D341Med (cell line): ENCODE measurements at places on chromosomes 5 and 9.
A peak's percentile ranks its signal among the peaks of the same experiment; 100 is the strongest.

DNA sequence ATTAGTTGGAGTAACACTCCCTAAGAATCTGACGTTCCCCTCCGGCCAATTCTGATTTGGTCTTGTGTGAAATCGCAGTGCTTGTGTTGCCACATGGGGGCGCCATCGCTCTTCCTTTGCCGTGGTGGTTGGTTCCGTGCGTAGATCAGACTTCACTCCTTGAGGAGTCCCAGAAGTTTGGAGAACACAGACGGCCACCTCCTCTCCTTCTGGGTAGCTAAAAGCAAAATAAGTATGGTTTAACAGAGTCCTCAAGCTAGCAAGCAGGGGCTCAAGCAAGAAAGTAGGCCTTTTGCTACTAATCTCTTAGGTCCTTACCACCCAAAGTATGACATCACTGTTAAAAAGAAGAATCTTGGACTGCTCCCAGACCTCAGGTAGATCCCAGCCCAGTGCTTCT, 59.5 kb downstream of the HSPA4 start:
- peak; percentile 82 for DNase-seq

GRCh38 chr9:38026021-38026809, 42.8 kb downstream of the SHB start:
- DNase-seq = no peak

- DNase-seq = no peak
These were observed 419.6 kb downstream of the GADD45G start for GRCh38 chr9:90024409-90024808.

- no peak for DNase-seq
These were observed 3.2 kb upstream of the P4HA2 start for GRCh38 chr5:132230871-132231270.

GRCh38 chr5:111494355-111494999, 17.9 kb downstream of the STARD4 start:
- no peak for DNase-seq

DNA sequence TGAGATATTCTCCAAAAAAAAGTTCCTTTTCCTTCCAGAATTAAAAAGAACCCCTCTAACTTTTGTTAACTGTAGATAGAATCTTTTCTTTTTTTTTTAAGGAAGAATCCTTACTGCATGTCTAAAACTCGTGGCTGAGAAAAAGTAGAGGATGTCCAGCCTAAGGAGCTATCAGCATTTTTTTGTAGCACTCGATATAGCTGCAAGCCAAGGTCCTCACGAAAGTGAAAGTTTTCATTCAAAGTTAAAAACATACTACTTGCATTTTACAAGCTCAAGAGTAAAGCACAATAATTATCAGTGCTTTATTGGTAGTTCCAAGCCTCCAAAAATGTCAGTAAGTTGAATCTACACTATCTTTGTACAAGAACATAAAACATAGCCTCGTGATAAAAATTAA, 28.7 kb upstream of the ZSWIM6 start:
- no peak for DNase-seq

DNA sequence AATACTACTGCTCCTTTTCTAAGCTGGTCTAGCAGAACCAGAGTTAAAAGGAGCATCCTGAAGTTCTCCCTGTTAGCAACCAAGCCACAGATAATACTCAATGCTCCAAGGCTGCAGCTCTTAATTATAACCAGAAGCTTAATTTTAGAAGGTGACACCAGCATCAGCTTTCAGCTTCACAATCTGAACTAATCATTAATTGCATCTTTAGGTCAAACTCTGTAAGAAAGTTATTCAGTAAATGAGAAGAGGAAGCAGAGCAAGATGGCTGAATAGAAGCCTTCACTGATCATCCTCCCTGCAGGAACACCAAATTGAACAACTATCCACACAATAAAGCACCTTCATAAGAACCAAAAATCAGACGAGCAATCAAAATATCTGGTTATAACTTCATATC, 38.5 kb downstream of the APBA1 start:
- DNase-seq = no peak

DNA sequence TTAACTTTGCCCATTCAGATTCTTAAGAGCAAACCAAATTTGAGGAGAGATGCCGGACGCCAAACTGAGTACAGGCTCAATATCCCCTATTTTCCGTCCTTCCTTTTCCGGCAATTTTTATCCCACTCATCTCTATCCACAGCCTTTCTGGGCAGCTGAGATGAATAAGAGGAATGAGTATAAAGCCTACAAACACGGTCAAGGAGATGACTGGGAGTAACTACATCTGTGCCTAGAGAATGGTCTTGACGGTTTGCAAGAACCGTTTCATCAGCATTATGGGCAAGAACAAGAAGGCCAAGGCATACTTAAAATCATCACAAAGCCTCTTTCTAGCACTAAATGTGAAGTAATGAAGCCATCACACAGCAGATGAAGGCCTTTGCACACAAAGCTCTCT, 227.3 kb downstream of the DCP2 start:
- DNase-seq = no peak

DNA sequence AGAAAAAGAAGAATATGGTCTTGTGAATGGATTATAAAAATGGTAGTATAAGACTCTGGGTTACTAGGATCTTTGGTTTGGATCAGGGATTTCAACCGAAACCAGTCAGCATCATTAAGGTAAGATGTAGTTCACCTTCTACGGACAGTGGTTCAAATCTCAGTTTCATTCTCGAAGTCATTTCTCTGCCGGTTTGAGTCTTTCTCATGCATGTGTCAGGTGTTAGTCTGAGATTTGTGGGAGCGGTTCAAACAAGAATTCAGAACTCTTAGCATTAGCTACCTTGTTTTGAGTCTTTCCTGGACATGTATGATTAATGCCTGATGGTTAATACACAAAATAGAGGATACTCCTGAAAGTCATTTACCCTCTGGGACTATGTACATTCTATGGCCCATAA, 735.9 kb upstream of the NUDT12 start:
- no peak for DNase-seq

- DNase-seq = peak; percentile 60
These were observed 315.2 kb downstream of the ARHGAP26 start for GRCh38 chr5:143085319-143085917.

- DNase-seq = no peak
These were observed 33.9 kb upstream of the ALDH1B1 start for GRCh38 chr9:38358390-38359296.

- no peak for DNase-seq
These were observed 251.7 kb downstream of the PAPPA start for GRCh38 chr9:116405321-116405720.

DNA sequence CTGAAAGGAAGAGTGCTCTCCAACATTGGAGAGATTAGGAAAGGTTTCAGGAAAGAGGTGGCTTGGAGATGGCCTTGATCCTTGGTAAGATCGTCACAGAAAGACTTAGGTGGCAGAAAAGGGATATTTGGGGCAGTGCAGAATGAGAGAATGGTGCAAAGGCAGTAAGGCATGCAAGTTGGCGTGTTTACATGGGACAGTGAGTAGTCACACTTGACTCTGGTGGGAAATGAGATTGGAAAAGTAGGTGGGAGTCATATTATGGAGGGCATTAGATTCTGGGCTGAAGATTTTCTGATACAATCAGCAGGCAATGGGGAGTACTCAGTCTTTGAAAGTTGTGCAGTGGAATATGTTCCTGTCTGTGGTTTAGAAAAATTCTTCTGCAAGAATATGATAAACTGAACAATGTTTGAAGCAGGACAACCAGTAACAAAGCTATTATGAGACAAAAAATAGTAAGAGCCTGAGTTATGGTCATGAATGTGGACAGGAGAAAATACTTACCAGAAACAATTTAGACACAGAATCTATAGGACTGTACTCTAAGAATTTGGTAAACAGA, 76.2 kb upstream of the ANKRD55 start:
- no peak for DNase-seq

- DNase-seq = no peak
These were observed 127.1 kb downstream of the DIRAS2 start for GRCh38 chr9:90515510-90515909.

GRCh38 chr9:88230612-88231011, 92.3 kb upstream of the SPATA31C2 start:
- no peak for DNase-seq

DNA sequence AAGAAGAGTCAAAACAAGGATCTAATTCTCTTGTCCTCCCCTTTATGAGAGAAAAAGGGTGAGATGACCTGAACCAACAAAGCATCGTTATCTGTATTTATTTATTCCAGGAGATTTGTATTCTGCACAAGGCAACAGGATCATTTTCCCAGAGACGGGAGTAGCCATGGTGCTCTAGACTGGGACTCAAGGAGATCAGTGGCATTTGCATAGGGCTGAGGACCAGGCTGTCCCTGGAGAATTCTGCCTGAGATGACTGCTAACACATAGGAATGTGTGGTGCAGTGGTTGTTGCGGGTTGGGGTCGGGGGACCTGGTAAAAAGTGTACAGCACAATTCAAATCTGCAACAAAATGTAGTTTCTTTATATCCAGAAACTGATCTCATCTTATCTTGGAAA, 22.3 kb upstream of the ZNF474 start:
- DNase-seq = no peak

DNA sequence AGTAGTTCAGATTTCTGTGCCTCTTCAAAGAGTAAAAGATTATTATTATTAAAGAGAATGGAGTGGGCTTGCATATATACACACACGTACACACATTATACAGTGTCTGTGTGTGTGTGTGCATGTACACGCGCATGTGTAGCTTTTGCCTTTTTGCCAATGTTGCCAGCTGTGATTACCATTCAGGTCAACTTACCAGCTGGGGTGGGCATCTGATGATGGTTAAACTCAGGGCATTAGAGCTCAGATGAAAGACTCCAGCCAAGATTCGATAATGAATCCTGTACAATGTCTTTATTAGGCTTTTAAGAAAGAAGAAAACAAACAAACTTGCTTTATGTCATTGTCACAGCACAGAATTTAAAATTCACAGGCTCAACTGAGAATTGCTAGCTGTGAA, 296.5 kb upstream of the DMAC1 start:
- no peak for DNase-seq

DNA sequence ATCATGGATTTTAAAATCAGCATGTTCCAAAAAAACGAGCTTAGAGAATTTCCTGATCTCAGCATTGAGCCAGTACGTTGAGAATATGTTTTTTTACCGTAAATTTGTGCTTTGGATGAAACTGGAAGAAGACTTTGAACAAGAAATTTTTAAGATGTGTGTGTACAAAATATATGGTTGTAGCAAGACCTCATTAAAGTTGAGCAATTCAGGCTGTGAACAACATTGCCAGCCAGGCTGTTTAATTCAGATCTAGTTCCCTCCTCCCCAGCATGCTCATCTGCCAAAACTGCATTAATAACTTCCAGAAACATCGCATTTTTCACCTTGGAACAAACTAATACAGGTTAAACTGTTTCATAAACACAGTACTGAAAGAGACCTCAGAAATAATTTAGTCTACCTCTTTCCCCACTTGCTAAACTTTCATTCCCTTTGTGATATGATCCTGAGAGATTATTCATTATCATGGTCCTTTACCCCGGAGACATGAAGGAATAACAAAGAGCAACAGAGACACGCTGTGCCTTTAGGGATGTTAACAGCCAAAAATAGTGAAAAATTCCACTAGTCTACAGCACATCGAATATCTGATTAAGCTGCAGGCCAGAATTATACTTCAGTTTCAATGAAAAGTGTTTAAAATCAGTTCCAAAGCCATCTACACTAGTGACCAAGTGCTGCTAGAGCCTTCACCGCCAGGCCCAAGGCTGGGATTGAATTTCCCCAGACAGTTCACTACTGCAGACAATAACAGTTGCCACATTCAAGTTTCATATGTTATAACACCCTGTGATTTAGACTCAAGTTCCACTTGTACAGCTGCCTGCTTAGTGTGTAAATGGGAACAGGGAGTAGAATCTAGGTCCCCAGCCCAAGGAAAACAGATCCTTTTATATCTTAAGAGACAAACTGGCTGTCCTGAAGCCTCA, 89.6 kb downstream of the EFNA5 start:
- no peak for DNase-seq

DNA sequence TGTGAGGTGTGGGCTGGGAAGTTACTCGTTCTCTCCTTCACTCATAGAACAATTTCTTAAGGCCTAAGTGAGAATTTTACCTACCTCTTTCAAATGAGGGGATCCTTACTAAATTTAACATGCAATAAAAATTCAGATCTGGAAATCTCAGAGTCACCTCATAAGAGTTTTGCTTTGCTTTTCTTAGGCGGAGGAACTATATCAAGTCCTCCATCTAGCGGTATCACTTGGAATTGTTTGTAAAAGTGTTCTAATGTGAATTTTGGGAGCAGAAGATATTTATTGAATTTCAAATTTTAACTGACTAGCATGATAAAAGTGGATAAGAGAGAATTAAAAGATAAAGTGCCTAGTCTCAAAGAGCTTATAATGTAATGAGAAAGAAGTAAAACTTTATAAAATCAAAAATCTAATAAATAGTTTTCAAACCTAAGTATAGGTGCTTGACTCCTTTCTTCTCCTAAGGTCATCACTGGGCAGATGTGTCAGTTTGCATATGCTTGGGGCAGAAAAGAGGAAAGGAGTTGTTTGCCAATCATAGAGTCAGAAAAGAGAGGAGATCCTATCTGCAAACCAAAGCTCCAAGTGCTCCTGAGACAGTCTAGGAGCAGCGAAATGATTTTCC, 145.7 kb upstream of the DAB2 start:
- peak; percentile 18 for DNase-seq

DNA sequence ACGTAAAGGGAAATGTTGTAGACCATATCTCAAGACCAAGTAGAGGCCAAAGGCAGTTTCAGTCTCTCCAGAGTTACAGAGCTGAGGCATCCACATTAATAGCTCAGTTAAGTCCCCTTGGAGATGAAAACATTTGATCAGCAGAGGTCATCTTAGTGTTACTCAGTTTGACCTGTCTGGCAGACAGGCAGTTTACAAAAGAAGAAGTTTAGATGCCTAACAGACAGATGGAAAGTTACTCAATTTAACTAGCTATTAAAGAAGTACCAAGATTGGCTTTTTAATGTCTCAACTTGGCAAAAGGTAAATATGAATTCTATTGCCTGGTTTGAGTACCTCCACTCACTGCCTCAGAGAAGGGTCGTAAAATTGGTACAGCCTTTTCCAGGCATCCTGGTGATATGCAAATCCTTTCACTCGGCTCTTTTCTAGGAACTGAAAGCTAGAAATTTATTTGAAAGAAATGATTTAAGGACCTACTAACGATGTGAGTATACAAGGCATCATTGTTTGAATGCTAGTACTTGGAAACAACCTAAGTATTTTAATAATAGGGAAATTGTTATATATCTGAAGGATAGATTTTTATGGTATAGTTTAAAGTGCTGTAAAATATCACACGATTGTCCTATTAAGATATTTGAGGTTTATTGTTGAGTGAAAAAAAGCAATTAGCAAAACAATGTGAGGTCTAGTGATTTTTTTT, 14.8 kb downstream of the ACO1 start:
- no peak for DNase-seq

DNA sequence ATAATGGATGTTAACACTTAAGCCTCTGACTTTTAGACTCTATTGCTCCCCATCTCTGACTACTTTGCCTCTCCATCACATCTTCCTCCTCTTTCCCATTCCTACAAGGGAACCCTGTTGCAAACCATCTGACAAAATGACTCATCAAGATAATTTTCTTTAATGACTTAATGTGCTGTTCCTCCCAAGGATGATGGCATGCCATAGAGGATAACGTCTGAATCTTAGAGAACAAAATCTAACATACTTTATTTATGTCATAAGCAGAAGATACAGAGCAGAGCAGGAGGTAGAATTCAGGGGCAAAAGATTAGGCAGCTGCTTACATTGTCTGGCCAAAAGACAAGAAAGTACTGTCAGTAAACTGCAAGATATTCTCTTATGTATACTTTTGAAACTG, 76.8 kb downstream of the FGF10 start:
- no peak for DNase-seq

GRCh38 chr9:136107155-136107952, 11.3 kb downstream of the TMEM250 start:
- no peak for DNase-seq

GRCh38 chr5:13939638-13940037, 4.8 kb downstream of the DNAH5 start:
- no peak for DNase-seq
